Activated gamma-delta T cell (primary cell): ENCODE measurements at places on chromosomes 4 and X.

DNA sequence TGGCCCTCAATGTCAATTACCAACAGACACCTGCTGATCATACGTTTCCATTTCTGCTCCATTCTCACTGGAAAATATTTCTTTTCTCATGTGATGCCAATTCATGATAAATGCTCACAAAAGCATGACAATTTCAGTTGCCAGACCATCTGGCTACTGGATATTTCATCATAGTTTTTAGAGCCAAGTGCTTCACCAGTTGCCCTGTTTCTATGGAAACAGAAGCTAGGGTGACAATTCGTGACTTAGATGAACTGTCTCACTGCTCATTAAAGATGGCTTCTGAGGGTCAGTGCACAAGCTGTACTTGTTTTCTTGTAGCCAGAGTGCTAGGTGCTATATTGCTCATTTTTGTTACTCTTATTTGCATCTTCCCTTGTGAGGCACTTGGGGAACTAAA is 184.9 kb downstream of the COMMD8 start:
- DNase-seq: no peak

DNA sequence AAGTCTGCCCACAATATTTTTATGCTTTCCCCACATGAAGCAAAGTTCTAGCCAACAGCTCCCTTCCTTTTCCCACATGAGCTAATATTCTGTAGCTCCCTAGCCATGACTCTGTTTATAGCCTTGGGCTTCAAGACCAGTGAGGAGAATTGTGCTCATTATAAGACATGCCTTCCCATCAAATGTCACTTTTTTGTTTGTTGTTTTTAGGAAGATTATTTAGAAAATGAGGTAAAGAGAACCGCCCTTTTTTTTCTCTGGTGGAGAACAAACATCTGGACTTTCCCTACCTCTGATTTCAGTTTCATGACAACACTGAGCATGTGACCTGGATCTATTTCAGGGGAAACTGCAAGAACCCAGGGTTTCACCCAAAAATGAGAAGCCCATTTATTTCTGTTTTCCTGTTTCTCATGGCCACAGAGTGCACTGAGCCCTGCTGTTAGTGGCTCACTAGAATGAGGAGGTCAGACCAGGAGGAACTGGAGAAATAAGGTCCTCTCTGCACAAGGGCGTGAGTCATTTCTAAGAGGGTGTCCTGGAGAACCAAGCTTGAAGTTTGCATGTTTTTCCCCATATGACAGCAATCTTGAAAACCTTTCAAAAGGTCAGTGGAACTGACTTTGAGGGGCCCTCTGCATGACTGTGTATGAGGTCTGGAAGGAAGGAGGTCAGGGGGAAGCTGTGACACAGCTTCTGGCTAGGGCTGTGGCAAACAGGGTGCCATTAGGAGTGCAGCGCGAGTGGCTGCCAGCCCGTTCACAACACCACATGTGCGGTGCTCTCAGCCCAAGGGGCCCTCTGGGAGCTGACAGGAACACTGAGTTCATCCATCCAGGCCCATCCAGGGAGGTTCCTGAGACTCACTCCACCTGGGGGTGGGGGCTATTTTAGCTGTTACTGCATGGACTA is 55.2 kb downstream of the CHST7 start:
- no peak for DNase-seq

DNA sequence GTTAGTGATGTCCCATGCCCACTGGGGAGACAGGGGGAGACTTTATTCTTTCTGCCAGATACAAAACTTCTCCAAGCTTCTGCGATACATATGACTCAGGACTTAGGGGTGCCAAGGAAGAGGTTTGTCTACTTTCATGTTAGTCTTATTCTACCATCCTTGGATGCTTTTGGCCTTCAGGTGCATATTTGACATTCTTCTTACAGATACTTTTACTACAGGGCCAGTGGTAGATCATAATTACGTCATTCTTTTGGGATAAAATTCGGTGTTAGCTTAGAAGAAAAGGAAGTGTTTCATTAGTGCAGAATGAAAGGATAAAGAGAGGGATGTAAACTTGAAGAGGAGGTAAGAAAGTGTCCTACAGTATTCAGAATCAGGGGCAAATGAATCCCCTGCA is 245.2 kb downstream of the THOC2 start:
- no peak for DNase-seq

- no peak for DNase-seq
These were observed 149.5 kb downstream of the MAML3 start for GRCh38 chr4:140004549-140004895.

DNA sequence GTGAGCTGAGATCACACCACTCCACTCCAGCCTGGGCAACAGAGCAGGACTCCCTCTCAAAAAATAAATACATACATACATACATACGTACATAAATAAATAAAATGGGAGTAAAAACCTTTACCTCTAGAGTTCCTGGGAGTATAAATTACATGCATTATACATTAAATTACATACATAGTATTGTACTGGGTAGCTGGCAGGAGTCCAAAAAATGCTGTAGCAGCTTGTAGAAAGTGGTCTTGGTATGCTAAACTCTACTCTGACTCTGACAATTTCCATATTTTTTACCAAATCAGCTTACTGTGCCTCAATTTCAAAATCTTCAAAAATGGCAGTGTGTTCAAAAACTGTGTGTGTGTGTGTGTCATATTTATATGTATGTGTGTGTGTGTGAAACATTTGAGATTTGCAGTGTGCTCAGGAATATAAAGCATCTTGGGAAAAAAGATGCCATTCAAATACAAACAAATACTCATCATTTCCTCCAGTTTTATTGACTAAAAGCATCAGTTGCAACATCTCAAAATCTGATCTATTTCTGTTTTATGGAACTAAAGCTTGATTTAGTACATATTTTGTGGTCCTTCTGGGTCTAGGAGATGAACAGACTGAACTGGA is 171.7 kb downstream of the SHROOM3 start:
- DNase-seq: no peak

- no peak for DNase-seq
These were observed 15.3 kb downstream of the PARM1 start for GRCh38 chr4:74948236-74948635.

- no peak for DNase-seq
These were observed 380.8 kb downstream of the TMA16 start for GRCh38 chr4:163875327-163875726.

- no peak for DNase-seq
These were observed 10.6 kb upstream of the PRDX4 start for GRCh38 chrX:23656684-23657083.

DNA sequence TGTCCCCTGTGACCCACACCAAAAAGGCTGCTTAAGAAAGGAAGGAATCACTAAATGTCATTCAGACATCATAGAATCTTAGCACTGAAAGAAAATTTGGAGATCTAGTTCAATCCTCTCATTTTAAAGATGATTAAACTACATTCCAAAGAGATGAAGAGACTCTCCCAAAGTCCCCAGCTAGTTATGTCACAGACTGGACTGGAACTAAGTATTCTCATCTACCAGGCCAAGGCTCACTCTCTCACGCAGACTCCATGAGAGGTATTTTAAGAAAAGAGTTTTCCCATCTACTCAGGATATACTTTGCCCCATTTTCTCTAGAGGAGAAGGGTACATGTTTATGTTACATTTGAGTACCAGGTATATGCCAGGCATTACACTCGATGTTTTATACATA is 6.9 kb downstream of the FABP2 start:
- no peak for DNase-seq

- no peak for DNase-seq
These were observed 254.4 kb downstream of the NPFFR2 start for GRCh38 chr4:72286185-72286584.

DNA sequence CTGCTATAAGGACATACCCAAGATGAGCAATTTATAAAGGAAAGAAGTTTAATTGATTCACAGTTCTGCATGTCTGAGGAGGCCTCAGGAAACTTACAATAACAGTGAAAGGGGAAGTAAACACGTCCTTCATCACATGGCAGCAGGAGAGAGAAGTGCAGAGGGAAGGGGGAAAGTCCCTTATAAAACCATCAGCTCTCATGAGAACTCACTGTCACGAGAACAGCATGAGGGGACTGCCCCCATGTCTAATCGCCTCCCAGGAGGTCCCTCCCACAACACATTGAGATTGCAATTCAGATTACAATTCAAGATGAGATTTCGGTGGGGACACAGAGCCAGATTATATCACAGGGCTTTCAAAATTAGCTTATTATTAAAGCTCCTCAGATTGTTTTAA is 209.5 kb upstream of the PPP3CA start:
- DNase-seq: no peak

DNA sequence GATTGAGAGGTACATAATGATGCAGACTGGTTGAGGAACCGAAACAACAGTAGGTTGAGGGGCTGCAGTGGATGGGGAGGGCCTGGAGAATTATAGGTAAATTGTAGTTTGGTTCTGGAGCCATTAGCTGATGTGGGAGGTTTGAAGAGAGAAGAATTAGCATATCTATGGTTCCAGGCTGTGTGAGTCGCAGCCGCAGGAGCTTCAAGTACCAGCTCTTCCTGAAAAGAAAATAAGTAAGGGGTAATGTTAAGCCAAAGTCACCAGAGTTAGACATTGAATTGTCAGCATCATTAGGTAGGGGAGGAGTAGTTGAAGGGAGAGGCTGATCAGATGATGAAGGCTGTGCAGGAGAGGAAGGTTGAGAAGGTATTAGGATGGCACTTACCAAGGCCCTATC is 29.5 kb downstream of the PF4 start:
- no peak for DNase-seq

DNA sequence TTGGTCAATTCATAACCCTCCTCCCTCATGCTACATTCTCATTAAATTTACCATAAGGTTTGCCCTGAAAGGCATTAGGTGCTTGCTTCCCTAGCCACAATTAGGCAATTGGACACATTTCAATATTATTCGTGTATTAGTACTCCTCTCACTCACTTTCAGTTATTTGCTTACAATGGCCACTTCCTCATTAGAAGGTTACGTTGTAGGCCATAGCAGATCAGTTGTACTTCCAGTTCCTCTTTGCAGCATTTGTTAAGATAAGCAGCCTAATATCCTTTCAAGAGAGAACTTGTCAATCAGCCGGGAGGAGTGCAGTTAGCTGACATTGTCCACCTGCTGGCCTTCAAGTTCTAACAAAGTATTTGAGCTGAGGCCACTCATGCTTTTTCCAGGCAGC is 1017.2 kb downstream of the PCDH7 start:
- DNase-seq: no peak

DNA sequence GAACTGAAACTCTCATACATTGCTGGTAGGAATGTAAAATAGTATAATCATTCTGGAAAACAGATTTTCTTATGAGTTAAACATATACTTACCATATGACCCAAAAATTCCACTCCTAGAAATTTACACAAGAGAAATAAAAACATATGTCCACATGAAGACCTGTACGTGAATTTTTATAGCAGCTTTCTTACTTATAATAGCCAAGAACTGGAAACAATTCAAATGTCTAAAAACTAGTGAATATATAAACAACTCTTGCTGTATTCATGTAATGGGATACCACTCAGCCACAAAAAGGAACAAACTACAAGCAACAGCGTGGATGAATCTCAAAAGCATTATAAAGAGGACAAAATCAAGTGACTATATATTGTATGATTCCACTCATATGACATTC is 27.5 kb downstream of the TMEM156 start:
- no peak for DNase-seq

GRCh38 chr4:185488650-185489049 is 17.1 kb upstream of the CCDC110 start:
- no peak for DNase-seq

GRCh38 chr4:28557755-28558154 is 1697.1 kb downstream of the STIM2 start:
- DNase-seq: no peak

DNA sequence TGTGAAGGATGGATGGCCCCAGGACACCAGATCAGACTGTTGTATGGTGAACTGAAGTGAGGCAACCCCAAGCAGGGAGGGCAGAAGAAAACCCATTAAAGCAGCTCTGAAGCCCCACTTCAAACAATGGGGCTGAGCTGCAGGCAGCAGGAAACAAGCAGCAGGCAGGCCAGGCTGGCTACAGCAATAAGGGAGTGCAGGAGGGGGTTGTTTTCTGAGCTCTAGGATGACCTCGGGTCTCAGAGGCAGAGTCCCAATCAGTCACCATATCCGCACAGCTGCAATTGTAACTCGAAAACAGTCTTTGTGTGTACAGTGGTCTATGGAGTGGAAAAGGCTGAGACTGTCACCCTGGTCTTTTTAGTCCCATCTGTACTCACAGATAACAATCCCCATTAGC is 90.4 kb downstream of the COL4A6 start:
- no peak for DNase-seq

DNA sequence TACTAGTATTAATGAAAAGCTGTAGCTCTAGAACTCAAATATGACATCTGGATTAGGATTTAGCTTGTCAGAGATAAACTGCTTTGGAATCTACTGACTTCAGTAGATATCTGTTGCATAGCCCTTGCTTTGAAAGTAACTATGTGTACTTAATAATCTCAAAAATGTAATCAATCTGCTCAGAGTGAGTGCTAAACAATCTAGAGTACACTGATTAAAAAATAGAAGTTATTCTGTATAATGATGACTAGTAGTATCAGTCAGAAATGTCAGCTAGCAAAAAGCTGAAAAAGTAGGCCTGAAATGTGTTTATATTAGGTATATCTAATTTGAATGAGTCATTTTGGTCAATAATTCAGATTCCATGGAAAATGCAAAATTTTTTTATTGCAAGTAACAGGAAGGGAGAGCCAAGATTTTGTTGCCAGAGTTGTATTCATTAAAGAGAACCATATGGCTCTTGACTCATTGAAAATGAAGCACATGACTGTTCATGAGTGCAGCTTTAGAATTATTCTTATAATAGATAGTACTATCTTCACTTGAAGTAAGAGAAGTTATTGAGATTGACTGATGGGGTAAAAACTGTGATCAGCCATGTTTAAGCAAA is 20.0 kb downstream of the CLCN3 start:
- no peak for DNase-seq

DNA sequence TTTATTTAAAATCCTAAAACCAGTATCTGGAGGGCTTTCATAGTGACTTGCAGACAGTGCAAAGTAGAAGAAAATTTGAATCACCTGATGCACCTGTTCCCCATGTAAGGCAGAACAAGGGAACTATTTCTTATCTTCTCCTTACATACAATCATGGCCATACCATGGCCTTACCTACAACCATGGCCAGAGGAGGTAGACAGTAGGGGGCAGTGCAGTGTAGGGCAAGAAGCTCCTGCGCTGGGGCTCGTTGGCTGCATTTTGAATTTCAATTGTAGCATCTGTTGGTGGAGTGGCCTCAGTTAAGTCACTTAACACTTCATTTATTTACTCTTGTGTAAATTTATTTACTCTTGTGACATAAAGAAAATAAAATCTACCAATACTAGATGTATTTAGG is 33.0 kb downstream of the GALNTL6 start:
- DNase-seq: no peak

DNA sequence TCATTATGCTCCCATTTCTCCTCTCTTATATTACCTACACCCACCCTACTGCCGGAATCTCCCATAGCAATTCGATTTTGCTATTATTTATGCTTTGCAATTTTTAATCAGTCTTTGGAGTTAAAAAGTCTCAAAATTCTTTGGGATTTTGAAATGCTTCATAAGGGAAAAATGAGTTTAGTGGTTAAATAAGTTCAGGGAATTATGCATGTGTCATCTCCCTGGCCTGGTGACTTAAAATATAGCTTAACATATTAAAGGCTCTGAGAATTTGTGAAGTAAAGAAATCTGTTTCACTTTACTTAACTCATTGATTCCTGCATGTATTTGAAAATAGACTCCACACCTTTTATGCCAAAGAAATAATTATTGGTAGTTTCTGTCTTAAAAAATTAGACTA is 185.1 kb upstream of the DIPK2B start:
- no peak for DNase-seq
